ENCODE measurements at places on chromosomes 3 and 15. TPM values are rescaled to one million over a fixed set of nuclear protein-coding genes. Genes with fewer than 3 reads are reported as not detected.
A peak's percentile ranks its signal among the peaks of the same experiment; 100 is the strongest.

- DNase-seq: no peak
Measured at GRCh38 chr3:23017801-23018200, 185.3 kb upstream of the UBE2E2 start.

- DNase-seq: peak; percentile 98
Measured at GRCh38 chr3:111903067-111903511, 44.0 kb downstream of the PHLDB2 start.

DNA sequence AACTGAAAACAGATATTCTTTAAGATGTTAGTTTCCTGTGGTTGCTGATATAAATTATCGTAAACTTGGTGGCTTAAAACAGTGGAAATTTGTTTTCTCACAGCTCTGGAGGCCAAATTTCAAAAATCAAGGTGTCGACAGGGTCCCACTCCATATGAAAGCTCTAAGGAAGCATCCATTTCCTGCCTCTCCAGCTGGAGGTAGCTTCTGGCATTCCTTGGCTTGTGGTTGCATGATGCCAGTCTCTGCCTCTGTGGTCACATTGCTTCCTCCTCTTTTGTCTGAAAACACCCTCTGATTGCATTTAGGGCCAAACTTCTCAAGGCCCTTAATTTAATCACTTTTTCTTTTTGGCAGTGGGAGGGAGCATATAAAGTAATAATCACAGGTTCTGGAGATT lies 96.8 kb downstream of the PPM1L start:
- no peak for DNase-seq

The ISLR gene
- total RNA-seq: 0.12 TPM

The DLL4 gene
- total RNA-seq: 1.5 TPM

DNA sequence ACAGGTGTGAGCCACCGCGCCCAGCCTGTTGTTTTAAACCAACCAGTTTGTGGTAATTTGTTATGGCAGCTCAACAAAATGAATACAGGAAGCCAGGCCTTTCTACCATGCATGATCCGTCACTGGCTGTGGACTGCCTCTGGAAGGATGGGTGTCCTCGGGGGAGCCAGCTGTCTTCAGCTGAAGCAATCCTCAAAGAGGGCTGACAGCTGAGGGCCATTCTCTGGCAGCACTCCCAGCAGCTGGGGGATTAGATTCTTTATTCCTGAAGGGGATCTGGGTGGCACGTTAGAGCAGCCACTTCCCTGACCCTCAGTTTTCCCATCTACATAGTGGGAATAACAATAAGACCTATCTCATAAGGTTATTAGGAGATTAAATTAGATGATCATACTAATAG lies 24.4 kb downstream of the POLR2M start:
- DNase-seq: no peak

- DNase-seq: no peak
Measured at GRCh38 chr3:124791639-124792151, 61.4 kb downstream of the UMPS start.

The FBXO40 gene
- total RNA-seq: not detected

The PARP15 gene
- 0.12 TPM for total RNA-seq

GRCh38 chr15:47870956-47871625 lies 153.8 kb downstream of the SEMA6D start:
- DNase-seq: no peak

DNA sequence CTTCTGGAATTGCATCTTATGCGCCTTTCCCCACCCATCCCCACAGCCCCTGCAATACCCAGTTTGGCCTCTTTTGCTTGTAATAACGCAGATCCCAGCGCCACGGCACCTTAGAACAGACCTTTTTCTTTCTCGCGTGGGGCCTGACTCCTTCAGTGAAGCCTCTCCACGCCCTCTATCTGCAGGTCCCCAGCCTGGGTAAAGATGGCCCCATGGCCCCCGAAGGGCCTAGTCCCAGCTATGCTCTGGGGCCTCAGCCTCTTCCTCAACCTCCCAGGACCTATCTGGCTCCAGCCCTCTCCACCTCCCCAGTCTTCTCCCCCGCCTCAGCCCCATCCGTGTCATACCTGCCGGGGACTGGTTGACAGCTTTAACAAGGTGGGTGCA lies 594 bp downstream of the CRELD1 start:
- DNase-seq: no peak

GRCh38 chr3:179158336-179159039 lies 10.3 kb downstream of the PIK3CA start:
- no peak for DNase-seq

DNA sequence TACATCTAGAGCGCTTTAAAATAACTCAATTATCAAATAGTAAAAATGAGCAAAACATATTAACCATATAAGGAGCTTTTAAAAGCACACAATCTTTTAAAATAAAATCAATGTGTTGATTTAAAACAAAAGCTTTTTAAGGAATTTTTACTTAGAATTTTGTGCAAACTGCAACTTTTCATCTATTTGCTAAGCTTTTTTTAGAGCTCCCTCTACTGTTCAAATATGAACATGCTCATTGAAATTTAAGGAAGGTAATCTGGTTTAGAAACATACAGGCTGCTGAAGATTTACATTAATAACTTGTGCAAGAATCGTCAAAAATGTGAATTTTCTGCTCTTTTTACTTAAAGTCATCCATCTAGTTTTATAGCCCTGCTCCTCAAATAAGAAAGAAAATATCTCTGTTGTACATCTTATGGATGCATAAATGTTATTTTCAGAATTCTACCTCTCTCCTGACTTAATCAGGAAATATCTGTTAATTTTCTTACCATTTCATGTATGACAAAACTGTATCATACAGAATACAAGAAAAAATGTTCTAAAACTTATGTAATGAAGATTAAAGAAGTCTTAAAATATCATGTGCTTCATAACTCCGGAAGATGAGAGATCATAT lies 469.4 kb upstream of the ROBO2 start:
- no peak for DNase-seq

GRCh38 chr3:77039606-77040171 lies at the start of gene ROBO2:
Gene ROBO2, plus strand, starts transcription at chr3:77040099. Its CDS starts 687 bp downstream, at chr3:77040786.
- DNase-seq: no peak

The MYH15 gene
- total RNA-seq: 11.2 TPM

DNA sequence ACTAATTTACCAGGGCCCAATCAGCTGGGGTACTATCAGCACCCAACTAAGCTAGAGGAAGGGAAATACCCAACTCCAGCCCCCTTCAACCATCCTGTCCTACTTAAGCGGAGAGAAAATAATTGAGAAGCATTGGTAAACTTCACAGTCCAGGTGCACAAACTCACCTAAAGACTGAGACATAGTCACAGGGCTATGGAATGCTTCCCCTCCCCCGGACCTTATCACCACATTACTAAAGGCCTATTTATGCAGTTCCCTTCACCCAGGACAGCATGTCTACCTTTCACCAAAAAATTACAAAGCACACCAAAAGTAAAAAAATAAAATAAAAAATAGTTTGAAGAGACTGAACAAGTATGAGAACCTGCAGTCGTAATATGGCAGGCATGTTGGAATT lies 47.9 kb downstream of the HOMER2 start:
- no peak for DNase-seq

- DNase-seq: no peak
Measured at GRCh38 chr3:152349392-152349791, 80.7 kb downstream of the MBNL1 start.

The UBA7 gene
- 2.6 TPM for total RNA-seq

GRCh38 chr3:59424268-59425010 lies 374.6 kb upstream of the CFAP20DC start:
- DNase-seq: no peak

DNA sequence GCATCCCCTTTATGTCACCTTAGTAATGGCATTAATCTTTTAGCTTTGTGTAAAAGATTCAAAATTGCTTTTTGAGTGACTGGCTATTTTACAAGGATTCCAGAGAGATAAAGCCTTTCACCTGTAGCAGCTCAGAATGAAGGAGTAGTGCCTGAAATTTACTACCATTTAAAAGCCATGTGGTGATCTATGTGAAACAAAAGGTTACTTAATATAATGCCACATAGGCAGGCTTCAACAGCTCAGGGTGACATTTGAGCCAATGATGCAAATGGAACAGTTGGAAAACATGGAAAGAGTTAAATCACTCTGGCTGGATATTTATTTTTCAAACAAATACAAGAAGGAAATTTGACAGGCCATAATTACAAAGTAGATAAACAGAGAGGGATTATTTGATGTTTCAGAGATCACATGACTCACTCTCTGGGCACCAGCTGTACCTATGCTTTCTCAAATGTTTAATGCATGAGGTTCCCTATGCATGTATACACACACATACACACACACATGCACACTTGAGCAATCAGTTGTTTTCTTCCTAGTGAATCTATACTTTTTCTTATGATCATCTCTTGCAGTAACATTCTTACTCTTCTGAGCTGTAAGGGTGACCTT lies 171.5 kb downstream of the ZMAT3 start:
- no peak for DNase-seq

All from HCT116 (cell line).